ENCODE measurements at places on chromosomes 16 and 17. TPM values are rescaled to one million over a fixed set of nuclear protein-coding genes. Genes with fewer than 3 reads are reported as not detected.

TBC1D28 gene
- total RNA-seq: not detected

MAF gene
- total RNA-seq: 0.72 TPM

MYL11 gene
- total RNA-seq: not detected

DYNLRB2 gene
- total RNA-seq: 0.28 TPM

KRTAP1-5 gene
- not detected for total RNA-seq

RAC3 gene
- total RNA-seq: 23.0 TPM

TMEM100 gene
- total RNA-seq: not detected

CACNG1 gene
- total RNA-seq: 0.11 TPM

OR1D5 gene
- not detected for total RNA-seq

NKD1 gene
- 0.30 TPM for total RNA-seq

FBXL16 gene
- total RNA-seq: 1.5 TPM

TMC5 gene
- total RNA-seq: 8.0 TPM

CBX4 gene
- total RNA-seq: 30.0 TPM

ZNF750 gene
- not detected for total RNA-seq

DOC2B gene
- total RNA-seq: 0.54 TPM

C16orf89 gene
- total RNA-seq: not detected

ADCY9 gene
- total RNA-seq: 8.5 TPM

GH2 gene
- not detected for total RNA-seq

USP7 gene
- total RNA-seq: 91.5 TPM

ADAMTS18 gene
- not detected for total RNA-seq

CHP2 gene
- total RNA-seq: not detected

ARHGAP23 gene
- total RNA-seq: 50.0 TPM

PLSCR3 gene
- total RNA-seq: 34.1 TPM

SMIM22 gene
- total RNA-seq: 0.38 TPM

RUNDC3A gene
- 0.69 TPM for total RNA-seq

TLCD2 gene
- total RNA-seq: 1.5 TPM

ZPBP2 gene
- total RNA-seq: not detected

KRTAP4-3 gene
- total RNA-seq: not detected

CEP112 gene
- total RNA-seq: 6.4 TPM

TUBD1 gene
- total RNA-seq: 17.0 TPM

NPIPB5 gene
- total RNA-seq: 21.2 TPM

BAIAP3 gene
- total RNA-seq: 0.79 TPM

SLC5A2 gene
- 0.48 TPM for total RNA-seq

ODAD4 gene
- 1.4 TPM for total RNA-seq
